Smooth muscle cell of the pulmonary artery (primary cell): ENCODE measurements at places on chromosomes 1 and 21. TPM values are rescaled to one million over a fixed set of nuclear protein-coding genes. Genes with fewer than 3 reads are reported as not detected.

HUNK gene
- not detected in 2 replicates for total RNA-seq

OR2M3 gene
- total RNA-seq: not detected in 2 replicates

FCGR1A gene
- 0.20 TPM in 1 of 2 replicates, not detected in the other for total RNA-seq

WNT9A gene
- total RNA-seq: 0.59 and 1.3 TPM in 2 replicates

ZMYND12 gene
- total RNA-seq: 1.3 and 1.9 TPM in 2 replicates

PLA2G2D gene
- total RNA-seq: not detected in 2 replicates

SH2D5 gene
- 1.0 and 16.6 TPM in 2 replicates for total RNA-seq

FCRL5 gene
- total RNA-seq: not detected in 2 replicates

IL10 gene
- total RNA-seq: not detected in 2 replicates

CSMD2 gene
- total RNA-seq: 8.5 and 14.4 TPM in 2 replicates

MMEL1 gene
- total RNA-seq: 0.39 TPM in 1 of 2 replicates, not detected in the other

CLCA1 gene
- not detected in 2 replicates for total RNA-seq

C1orf116 gene
- total RNA-seq: under 0.01 and 0.07 TPM in 2 replicates

ERICH3 gene
- not detected in 2 replicates for total RNA-seq

SELE gene
- not detected in 2 replicates for total RNA-seq

RNU1-2 gene
- total RNA-seq: under 0.01 TPM in 2 replicates

ATG4C gene
- total RNA-seq: 7.7 and 10.5 TPM in 2 replicates

ELAPOR1 gene
- 0.39 and 0.59 TPM in 2 replicates for total RNA-seq

CYP4A11 gene
- total RNA-seq: not detected in 2 replicates

FDPS gene
- total RNA-seq: 106 and 139 TPM in 2 replicates

WNT4 gene
- not detected in 2 replicates for total RNA-seq

S100A3 gene
- 1.7 and 4.4 TPM in 2 replicates for total RNA-seq

RGS1 gene
- not detected in 2 replicates for total RNA-seq

OR2T3 gene
- total RNA-seq: not detected in 2 replicates

PEAR1 gene
- total RNA-seq: 12.7 and 15.9 TPM in 2 replicates

ADGRL2 gene
- total RNA-seq: 47.5 and 378 TPM in 2 replicates

TMEM269 gene
- 0.03 and 0.07 TPM in 2 replicates for total RNA-seq

TMEM125 gene
- total RNA-seq: not detected in 2 replicates

LAPTM5 gene
- total RNA-seq: 0.26 TPM in 1 of 2 replicates, not detected in the other

USH2A gene
- under 0.01 TPM in 1 of 2 replicates, not detected in the other for total RNA-seq

MNDA gene
- total RNA-seq: not detected in 2 replicates

LGR6 gene
- total RNA-seq: not detected in 2 replicates

RBM15 gene
- 28.2 and 29.8 TPM in 2 replicates for total RNA-seq

RBP7 gene
- 0.26 TPM in 1 of 2 replicates, not detected in the other for total RNA-seq

LORICRIN gene
- not detected in 2 replicates for total RNA-seq

MRPS6 gene
- 11.4 and 15.8 TPM in 2 replicates for total RNA-seq

TACSTD2 gene
- 0.13 and 0.26 TPM in 2 replicates for total RNA-seq

PTCH2 gene
- 0.26 and 0.33 TPM in 2 replicates for total RNA-seq

PLEKHO1 gene
- total RNA-seq: 40.0 and 64.0 TPM in 2 replicates

PPIAL4G gene
- total RNA-seq: not detected in 2 replicates

SEMA4A gene
- 1.6 and 2.7 TPM in 2 replicates for total RNA-seq

KCNN3 gene
- 0.07 TPM in 2 replicates for total RNA-seq

KCNA3 gene
- total RNA-seq: 0.07 TPM in 1 of 2 replicates, not detected in the other

TMEM79 gene
- 2.0 and 2.6 TPM in 2 replicates for total RNA-seq

ITGB3BP gene
- total RNA-seq: 16.1 and 17.7 TPM in 2 replicates

FASLG gene
- not detected in 2 replicates for total RNA-seq

CLDN14 gene
- total RNA-seq: 0.26 and 1.1 TPM in 2 replicates

MROH9 gene
- total RNA-seq: 0.07 and 0.39 TPM in 2 replicates

ZNF672 gene
- 19.6 and 22.9 TPM in 2 replicates for total RNA-seq

FAM43B gene
- 0.07 and 0.13 TPM in 2 replicates for total RNA-seq

HFM1 gene
- total RNA-seq: 0.03 and 0.20 TPM in 2 replicates

CFAP74 gene
- not detected in 2 replicates for total RNA-seq

ACTN2 gene
- total RNA-seq: 0.53 and 1.0 TPM in 2 replicates

NCF2 gene
- 0.39 and 0.89 TPM in 2 replicates for total RNA-seq

AADACL4 gene
- total RNA-seq: not detected in 2 replicates

CSF3R gene
- under 0.01 TPM in 1 of 2 replicates, not detected in the other for total RNA-seq

FALEC gene
- total RNA-seq: 0.23 and 0.33 TPM in 2 replicates

PRAMEF1 gene
- total RNA-seq: not detected in 2 replicates

KIF2C gene
- total RNA-seq: 3.2 and 9.3 TPM in 2 replicates

VPS26C gene
- total RNA-seq: 74.2 and 77.0 TPM in 2 replicates
